ENCODE measurements at places on chromosomes 6 and 20. TPM values are rescaled to one million over a fixed set of nuclear protein-coding genes. Genes with fewer than 3 reads are reported as not detected.

Gene LGSN
- not detected for total RNA-seq

Gene CAGE1
- total RNA-seq: 0.17 TPM

Gene SEL1L2
- not detected for total RNA-seq

Gene ULBP2
- 2.5 TPM for total RNA-seq

Gene SCRT2
- not detected for total RNA-seq

Gene BMP6
- 1.3 TPM for total RNA-seq

Gene CDSN
- not detected for total RNA-seq

Gene RAB32
- total RNA-seq: 119 TPM

Gene NHSL1
- 26.3 TPM for total RNA-seq

Gene HSPA12B
- total RNA-seq: 5.1 TPM

Gene RUNX2
- 4.5 TPM for total RNA-seq

Gene GMPR
- total RNA-seq: 15.3 TPM

Gene SNX9
- 104 TPM for total RNA-seq

Gene RTN4IP1
- 13.1 TPM for total RNA-seq

Gene OXT
- not detected for total RNA-seq

Gene PPP1R3G
- 3.3 TPM for total RNA-seq

Measured in smooth muscle cell of trachea (primary cell).